ENCODE measurements at places on chromosomes 6 and 20.
A peak's percentile ranks its signal among the peaks of the same experiment; 100 is the strongest.

DNA sequence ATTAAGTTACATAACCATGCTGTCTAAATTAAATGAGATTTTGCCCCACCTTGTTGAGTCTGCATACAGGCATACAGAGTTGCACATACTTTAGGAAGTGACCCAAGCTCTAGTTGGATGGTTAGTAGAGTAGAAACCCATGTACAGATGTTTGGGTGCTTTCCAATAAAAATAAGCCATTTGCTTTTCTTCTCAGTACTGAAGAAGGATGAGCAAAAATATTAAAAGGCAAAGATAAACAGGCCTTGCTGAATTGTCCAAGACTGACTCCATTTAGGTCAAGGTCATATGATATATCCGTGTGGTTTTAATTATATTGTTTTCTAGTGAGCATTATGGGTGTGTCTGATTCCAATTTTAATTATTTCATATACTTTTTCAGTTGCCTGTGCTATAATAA lies 589.4 kb downstream of the RFPL4B start:
- peak; percentile 76 for DNase-seq

DNA sequence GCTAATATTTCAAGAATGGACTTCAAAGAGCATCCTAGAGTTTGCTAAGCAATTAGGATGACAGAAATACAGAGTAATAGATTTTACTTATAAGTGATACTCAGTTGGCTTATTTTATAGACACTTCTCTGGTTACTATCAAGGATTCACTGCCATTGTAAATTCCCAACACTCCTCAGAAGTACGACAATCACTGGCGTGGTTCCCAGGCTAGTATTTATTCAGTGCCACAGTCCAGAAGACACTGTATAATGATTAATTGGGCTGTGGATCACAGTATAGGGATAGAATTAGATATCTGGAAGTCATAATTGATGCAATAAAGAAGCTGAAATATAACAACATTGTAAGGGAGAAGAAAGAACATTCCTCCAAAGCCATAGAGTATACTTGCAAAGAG lies 15.7 kb downstream of the MANEA start:
- no peak for DNase-seq

- no peak for DNase-seq
These were observed 37.2 kb downstream of the GTF2H5 start for GRCh38 chr6:158205169-158205944.

- DNase-seq = peak; percentile 45
These were observed 610.1 kb upstream of the ARID1B start for GRCh38 chr6:156167016-156167624.

DNA sequence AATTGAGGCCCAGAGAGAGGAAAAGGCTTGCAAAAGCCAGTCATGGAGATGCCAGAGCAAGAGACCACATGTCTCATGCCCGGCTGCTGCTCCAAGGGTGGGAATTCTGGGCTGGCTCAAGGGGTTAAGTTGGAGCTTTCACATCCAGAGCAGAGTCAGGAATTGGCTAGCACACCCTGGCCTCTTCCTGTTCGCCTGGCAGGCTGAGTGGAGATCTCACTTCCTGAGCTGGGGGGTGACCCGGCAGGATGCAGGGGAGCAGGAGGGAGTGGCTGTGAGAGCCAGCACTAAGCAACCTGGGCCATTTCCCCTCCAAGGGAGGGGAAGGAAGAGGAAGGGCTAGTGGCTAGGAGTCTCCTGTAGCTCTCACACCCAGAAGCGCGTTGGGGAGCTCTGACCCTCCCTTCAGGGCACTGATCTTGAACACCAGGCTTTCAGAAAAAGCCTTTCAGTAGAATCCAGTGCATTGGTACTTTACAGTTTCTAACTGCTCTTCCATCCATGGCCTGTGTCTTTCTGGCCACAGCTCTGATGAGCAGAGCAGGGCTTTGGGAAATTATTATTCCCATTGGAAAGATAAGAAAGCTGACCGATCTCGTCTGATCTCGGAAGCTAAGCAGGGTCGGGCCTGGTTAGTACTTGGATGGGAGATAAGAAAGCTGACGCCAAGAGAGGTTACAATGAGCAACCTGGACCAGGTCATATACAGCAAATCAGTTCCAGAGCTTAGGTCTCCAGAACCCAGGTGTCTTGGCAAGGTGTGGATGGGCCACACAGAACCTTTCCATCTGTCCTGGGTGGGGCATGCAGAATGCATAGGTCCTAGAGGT lies 2.2 kb upstream of the CCM2L start:
- DNase-seq = no peak

DNA sequence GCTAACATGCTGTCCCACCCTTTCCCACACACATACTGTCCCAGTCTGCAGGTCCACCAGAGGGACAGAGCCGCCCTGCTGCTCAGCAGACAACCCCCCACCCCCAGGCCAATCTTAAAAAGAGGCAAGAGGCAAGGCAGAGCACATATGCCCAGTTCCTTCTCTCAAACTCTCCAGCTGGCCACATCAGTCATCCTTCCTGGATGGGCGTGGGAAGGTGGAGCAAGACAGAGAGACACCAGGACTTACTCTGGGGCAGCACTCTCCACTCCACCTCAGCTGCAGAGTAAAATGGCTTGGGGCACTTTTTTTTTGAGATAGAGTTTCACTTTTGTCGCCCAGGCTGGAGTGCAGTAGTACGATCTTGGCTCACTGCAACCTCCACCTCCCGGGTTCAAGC lies 10.8 kb downstream of the MOCS3 start:
- DNase-seq = no peak

GRCh38 chr6:136607932-136608772 lies 57.9 kb upstream of the MAP7 start:
- peak; percentile 74 for DNase-seq

DNA sequence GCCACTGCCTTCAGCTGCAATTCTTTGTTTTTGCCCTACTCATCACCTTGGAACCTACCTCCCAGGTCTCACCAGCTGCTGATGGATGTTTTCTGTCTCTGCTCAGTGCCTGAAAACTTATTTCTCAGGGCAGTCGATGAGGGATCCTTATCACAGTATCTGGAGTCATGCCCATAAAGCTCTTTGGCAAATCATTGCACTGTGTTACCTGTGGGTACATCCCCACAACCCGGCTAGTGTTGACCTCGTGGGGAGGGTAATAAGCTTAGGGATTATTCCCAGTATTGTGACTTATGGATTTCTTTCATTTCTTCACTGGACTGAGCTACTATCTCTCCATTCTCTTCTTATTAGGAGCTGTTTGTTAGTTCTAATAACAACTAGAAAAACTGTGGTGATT lies 91.7 kb downstream of the ELOVL5 start:
- DNase-seq = no peak

DNA sequence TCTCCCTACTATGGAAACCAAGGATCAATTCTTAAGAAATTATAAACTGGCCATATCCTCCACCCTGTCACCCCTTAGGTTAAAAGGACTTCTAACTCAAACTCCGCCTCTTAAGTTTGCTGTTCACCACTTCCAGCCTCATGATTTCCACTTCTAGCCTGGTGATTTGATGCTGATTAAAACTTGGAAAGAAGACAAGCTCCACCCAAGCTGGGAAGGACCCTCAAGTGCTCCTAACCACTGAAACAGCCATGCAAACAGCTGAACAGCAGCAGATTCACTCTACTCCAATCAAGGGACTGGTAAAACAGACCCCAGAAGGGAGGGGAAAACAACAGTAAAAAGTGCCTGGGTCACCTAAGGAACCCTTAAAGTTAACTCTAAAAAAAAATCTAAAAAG lies 10.3 kb downstream of the LCA5 start:
- DNase-seq = no peak

GRCh38 chr6:170049641-170050561 lies 241.0 kb downstream of the DLL1 start:
- DNase-seq = peak; percentile 39

GRCh38 chr20:37192137-37192854 lies 12.9 kb upstream of the MROH8 start:
- peak; percentile 92 for DNase-seq

- DNase-seq = no peak
These were observed 1.6 kb upstream of the UCKL1 start for GRCh38 chr20:63957690-63958441.

DNA sequence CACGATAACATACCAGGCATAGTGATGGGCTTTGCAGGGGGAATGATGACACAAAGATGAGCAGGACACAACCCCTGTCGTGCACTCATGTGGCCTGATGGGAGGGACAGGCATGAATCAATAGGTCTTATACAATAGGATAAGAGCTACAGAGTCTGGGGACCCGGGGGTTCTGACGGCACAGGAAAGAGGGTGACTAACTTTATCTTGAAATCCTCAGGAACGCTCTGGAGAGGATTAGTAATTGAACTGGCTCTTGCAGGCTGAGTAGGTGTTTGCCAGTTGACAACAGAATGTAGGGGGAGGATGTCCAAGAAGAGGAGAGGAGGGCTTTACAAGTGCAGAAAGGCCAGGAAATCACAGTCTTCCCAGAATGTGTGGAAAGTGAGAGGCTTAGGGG lies 219.9 kb upstream of the ECI2 start:
- DNase-seq = peak; percentile 68

GRCh38 chr6:111994791-111995190 lies 59.1 kb upstream of the CCN6 start:
- no peak for DNase-seq

Data from adipocyte (in vitro differentiated cells).